NCI-H524 treated with DMSO at 0.1 percent for 48 hours (cell line): ENCODE measurements at places on chromosomes 5 and 9.

DNA sequence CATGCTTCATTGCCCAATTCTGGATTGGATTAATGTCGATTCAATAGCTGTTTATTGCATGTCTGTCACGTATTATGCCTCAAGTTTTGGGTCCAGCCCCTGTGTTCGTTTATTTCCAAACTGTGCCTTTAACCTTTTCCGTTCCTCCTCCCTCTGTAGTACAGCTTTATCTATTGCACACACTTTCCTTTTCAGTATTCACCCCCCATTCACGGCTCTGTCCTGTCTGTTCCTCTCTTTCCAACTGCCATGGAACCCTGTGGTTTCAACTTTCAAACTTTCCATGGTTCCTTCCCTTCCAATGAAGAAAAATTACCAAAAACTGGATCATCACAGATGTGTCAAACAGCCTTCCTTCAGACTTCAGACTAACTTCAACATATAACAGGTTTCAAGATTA is 17.1 kb downstream of the SMARCA2 start:
- DNase-seq, result no peak

GRCh38 chr9:134993416-134993815 is 75.7 kb upstream of the FCN1 start:
- no peak for DNase-seq

DNA sequence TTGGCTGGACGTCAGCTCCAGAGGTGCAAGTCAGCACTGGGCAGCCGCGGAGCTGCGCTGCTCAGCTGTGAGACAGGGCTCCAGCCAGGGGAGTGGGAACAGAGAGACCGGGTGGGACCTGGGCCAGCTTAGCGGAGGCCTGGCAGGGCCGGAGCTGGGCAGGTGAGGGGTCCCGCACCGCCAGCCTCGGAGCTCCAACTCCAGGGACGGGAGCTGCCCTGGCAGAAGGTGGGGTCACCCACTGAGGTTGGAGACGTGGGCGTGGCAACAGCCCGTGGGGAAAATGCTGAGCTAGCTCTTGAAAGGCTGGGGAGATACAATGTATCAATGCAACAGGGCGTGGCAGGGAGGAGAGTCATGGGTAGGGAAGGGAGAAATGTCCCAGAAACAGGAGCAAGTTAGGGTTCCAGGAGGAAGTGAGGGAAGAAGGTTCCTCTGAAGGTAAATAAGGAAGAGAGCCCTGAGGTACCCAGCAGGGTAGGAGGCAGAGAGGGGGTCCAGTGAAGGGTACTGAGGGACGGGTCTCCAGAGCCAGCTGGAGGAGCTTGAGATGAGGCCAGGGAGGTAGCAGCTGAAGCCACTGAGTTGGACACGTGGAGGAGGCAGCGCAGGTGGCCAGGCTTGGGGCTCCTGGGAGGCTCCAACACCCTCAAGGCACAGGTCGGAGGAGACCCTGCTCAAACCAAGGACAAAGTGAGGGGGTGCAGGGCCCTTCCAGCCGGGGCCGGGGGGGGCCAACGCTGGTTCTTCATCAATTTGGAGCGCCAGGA is 736 bp upstream of the NKD2 start:
- no peak for DNase-seq

- DNase-seq, result no peak
Observed at GRCh38 chr5:116559673-116560164, 14.9 kb downstream of the SEMA6A start.

- no peak for DNase-seq
Observed at GRCh38 chr9:2459756-2460155, 161.8 kb upstream of the VLDLR start.

- no peak for DNase-seq
Observed at GRCh38 chr5:169721771-169722170, 84.7 kb downstream of the DOCK2 start.

- DNase-seq, result no peak
Observed at GRCh38 chr5:173456181-173456580, 128.0 kb upstream of the STC2 start.

DNA sequence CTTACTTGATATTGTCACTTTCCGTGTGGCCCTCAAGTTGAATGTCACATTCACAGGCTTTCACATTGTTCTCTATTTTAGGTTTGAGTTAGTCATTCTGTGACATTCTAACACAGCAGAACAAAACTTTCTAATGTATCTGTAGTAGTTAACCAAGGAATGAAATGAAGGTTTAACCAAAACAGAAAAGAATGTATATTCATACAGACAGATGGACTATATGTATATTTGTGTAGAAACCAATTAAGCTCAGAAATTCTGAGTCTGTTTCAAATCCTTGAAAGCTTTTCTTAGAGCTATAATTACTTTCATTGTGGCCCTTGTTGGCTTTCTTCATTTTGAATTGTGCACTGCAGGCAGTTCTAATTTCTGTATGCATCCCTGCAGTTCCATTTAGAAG is 654.7 kb downstream of the LRRC70 start:
- no peak for DNase-seq

DNA sequence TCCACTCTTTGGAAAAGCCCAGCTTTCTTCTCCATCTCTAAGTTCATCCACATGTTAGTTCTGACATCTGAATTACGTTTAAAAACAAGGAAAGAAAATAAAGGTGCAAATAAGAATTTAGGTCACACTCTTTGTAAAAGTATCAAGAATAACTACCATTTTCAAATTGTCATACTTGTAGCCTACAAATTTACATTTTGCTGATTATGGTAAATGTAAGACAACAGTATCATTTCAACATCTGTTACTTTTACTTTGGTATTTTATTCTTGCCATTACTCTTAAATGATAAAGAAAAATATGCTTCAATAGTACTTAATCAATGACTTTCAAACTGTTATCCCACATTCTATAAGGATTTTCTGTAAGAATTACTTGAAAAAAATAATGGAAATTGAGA is 9.8 kb upstream of the PURA start:
- DNase-seq, result no peak

DNA sequence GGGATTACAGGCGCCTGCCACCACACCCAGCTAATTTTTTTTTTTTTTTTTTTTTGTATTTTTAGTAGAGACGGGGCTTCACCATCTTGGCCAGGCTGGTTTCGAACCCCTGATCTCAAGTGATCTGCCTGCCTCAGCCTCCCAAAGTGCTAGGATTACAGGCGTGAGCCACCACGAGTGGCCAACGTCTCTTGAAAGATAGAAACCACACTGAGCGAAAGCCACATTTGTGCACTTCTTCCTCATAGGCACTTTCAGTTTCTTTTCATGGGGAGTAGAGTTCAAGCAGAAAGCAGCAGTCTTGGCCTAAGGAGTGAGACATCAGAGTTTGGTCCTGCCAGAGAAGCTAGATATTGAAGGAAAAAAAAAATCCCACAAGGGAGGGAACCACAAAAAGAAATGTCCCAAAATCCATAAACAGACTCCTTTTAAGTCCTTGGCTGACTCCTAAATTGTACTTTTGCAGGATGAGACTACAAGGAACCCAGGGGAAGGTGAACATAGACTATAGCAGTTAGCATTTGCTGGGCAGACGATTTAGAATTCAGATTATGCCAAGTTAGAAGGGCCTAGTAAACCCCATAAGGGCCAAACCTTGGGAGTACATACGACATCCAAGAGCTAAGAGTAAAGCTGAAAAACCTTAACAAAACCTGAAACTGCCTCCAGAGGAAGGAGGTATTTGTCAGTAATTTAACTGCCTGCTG is 43.9 kb upstream of the GLIPR2 start:
- DNase-seq, result no peak

- DNase-seq, result no peak
Observed at GRCh38 chr5:122805481-122805880, 30.6 kb downstream of the SNX2 start.

GRCh38 chr5:180315762-180316212 is 23.9 kb upstream of the MAPK9 start:
- no peak for DNase-seq

DNA sequence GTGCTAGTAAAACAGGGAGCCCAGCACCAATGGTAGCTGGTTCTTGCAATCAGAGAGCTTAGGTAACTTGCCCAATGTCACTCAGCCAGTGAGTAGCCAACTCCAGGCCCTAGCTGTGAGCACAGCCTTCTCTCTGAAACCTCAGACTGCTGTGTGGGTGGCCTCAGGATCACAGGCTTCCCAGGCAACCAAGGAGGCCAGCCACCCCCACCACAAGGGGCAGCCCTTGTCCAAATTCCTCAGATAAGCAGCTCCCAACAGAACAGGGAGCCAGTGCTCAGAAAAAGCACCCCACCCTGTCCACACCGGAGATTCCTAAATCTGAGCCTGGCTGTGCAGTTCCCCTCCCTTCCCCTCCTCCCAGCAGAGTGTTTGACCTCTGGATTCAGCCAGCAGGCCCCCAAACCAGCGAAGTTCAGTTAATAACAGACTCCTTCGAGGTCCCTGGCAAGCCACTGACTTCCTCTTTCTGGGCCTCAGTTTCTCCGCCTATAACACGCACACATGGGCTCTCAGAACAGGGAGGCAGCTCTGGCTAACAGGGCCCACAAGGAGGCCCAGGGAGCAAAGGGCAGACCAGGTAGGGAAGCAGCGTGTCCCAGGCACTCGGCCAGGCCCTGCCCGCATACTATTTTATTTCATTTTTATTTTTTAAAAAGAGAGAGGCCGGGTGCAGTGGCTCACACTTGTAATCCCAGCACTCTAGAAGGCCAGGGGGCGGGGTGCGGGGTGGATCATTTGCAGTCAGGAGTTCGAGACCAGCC is 2.7 kb downstream of the EEIG1 start:
- no peak for DNase-seq

GRCh38 chr5:132396589-132397031 is 27.1 kb downstream of the SLC22A5 start:
- DNase-seq, result no peak

DNA sequence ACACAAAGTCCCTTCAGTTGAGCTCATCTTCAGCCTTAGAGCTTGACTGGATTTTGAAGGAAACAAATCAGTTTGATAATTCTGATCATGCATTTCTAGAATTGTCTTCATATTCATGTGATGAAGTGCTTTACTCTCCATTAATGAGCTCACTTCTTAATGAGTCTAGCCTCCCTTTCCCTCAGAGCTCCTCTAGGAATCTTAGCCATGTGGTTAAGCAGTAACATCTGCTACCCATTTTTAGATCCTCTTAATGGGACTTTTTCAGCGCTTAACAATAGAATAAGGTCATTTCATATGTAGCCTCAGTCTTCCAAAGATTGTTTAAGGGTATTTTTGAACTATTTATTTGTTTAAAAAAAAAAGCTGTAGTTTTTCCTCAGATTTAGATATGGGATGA is 36.9 kb upstream of the LURAP1L start:
- DNase-seq, result peak; percentile 77

- no peak for DNase-seq
Observed at GRCh38 chr9:33465596-33466564, 7.8 kb downstream of the NOL6 start.

DNA sequence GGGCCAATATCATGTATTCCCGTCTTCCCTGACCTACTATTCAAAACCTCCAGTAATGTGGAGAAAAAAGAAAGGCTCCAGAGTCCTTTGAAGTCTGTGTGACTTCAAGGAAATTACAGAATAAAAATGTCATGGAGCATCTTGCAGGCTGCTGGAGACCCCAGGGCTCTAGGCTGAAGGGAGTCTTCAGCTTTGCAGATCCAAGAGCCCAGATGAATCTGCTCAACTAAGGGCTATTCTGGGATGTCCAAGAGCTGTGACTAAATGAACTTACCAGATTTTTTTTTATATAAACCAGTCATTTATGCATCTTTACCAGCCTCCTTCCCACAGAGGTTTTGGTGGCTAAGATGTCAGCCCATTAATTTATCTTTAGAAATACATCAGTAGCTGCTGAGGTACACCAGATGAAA is 167.3 kb downstream of the MUSK start:
- DNase-seq, result no peak

DNA sequence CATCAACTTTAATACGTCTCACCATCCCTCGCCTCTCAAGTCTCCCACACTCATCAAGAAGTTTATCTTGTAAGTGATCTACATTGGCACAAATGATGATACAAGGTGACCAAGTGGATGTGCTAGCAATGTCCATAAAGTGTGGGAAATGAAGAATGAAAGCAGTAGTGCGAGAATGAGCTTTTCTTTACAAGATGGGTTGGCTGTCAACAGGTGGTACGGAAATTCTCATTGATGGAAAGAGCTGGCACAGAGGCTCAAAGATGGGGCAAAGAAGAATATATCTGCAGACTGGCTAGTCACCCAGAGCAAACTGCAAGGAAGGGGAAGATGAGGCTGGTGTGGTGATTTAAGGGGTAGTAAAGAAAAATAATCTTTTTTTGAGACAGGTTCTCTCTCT is 640.8 kb downstream of the MAT2B start:
- no peak for DNase-seq

DNA sequence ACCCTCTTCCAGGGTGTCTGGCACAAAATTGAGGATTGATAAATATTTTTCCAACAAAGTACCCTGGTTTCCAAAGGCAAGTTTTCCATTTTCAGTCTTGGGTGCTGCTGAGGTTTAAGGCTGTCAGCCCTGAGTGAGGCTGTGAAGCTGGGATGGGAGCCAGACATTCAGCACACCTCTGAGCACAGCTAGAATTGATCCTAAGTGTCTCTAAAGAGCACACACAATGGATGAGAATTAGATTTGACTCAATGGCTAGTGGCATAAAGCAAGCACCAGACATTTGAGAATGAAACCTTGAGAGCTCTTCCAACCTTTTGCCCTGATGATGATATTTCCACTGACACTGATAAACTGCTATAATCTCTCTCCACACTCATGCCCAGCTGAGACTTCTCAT is 131.5 kb downstream of the MARCHF11 start:
- DNase-seq, result no peak
